ENCODE measurements at places on chromosomes 13 and 19.

- DNase-seq: no peak
These were observed 429.6 kb downstream of the RFC3 start for GRCh38 chr13:34247596-34247995.

DNA sequence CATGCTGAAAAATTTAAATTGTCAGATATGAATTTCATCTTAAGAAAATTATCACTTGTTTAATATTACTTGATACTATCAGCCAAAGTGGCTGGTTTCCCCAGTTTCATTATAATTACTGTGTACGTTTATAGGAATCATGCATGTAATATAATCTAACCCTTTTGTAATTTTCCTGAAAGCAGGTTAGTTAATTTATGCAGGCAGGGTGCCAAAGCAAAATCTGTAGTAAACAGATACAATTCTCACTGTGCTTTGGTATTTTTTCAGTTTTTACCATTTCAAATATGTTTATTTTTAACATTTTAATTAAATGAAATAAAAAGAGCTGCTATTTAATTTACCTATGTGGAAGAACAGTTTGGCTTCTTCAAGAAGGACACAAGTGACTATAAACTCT is 1227.5 kb upstream of the MIR17HG start:
- DNase-seq: no peak

DNA sequence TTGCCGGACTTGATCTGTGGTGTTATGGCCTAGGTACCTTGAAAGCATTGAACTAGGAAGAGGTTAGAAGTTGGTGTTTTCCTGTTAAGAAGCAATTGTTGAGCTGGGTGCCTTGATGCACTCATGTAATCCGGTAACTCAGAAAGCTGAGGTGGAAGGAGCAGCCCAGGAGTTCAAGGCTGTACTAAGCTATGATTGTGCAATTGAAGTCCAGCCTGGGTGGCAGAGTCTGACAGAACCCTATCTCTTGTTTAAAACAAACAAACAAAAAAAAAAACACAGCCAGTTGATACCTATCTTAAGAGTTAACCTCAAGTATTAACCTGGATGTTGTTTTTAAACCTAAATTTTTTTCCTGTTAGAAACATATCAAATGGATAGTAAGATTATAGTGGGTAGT is 19.3 kb downstream of the SAFB start:
- peak; percentile 46 for DNase-seq

GRCh38 chr13:113292021-113292862 is 4.8 kb upstream of the LAMP1 start:
- peak; percentile 34 for DNase-seq

- DNase-seq: peak; percentile 32
These were observed at the start of gene ETHE1 for GRCh38 chr19:43526884-43527859. ETHE1 (minus strand) TSS chr19:43527201; CDS start chr19:43527177, 24 bp downstream.

GRCh38 chr19:38660724-38661123 is 13.3 kb downstream of the ACTN4 start:
- DNase-seq: no peak

DNA sequence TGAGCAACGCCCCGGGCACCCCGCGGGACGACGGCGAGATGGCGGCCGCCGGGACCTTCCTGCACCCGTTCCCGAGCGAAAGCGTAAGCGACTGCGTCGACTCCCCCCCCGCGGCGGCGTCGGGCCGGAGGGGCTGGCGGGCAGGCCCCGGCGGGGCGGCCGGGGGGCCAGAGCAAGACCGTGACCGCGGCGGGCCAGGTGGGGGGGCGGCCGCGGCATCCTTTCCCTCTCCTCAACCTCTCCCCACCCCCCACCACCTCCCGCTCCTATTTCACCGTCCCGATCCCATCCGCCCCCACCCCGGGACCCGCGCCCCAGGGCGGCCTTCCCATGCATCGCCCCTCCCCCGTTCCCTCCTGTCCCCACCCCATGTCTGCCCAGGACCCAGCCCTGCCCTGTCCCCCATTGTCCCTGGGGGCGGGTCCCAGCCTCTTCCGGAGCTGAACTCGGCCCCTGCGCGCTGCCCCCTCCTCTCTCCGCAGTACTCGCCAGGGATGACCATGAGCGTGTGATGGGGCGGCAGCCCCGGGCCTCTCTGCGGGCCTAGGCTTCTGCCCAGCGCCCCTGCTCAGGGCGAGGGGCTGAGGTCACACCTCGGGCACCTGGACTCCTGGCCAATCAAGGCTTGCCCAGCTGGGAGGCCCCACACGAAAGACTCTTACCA is 4.1 kb downstream of the ISYNA1 start:
- DNase-seq: no peak

GRCh38 chr13:99406799-99407201 is 94.5 kb upstream of the TM9SF2 start:
- peak; percentile 25 for DNase-seq

GRCh38 chr13:73948848-73949529 is 185.2 kb downstream of the KLF12 start:
- DNase-seq: no peak

DNA sequence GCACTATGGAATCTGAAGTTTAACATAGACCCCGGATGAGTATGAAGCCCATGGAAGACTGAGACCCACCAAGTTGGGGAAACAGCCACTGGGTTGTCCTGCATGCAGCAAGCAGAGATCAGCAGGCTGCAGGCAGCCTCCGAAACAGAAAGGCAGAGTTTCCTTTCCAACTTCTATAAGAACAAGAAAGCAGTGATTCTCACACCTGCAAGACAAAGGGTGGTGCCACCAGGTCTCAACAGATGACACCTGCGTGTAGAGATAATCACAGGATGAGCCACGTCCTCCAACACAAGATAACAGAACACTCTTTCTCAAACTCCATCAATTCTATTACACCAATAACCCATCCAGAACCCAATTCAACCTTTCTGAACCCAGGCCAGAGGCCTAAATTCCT is 457.9 kb downstream of the FOXO1 start:
- DNase-seq: no peak

DNA sequence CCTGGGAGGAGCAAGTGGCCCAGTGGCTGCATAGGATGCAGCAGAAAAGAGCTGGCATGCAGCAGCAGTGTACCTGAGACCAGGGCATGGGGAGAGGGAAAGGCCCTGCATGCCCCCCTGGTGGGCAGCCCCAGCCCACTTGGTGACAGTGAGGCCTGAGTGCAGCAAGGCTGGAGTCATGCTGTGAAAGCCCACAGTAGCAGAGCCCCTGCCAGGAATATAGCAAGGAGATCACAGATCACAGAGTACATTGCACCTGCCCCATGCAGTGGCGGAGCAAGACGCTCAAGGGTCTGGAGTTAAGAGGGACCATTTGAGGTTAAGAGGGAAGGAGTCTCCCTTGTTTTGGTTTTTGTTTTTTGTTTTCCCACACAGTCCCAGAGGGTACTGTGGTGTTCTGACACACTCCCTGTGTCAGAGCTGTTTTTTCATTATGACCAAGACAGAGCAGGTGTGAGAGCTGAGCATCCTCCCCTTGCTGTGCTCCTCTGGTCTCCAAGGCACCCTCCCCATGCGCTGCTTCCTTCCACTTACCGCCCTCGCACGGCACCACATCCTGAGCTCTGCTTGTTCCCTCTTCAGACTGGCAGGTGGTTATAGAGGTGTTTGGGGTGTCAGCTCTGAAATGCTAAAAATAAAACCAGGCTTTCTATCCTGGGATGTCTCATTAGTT is 85.0 kb upstream of the UBL3 start:
- no peak for DNase-seq

GRCh38 chr19:39695759-39696158 is 8.5 kb upstream of the LGALS14 start:
- DNase-seq: no peak

DNA sequence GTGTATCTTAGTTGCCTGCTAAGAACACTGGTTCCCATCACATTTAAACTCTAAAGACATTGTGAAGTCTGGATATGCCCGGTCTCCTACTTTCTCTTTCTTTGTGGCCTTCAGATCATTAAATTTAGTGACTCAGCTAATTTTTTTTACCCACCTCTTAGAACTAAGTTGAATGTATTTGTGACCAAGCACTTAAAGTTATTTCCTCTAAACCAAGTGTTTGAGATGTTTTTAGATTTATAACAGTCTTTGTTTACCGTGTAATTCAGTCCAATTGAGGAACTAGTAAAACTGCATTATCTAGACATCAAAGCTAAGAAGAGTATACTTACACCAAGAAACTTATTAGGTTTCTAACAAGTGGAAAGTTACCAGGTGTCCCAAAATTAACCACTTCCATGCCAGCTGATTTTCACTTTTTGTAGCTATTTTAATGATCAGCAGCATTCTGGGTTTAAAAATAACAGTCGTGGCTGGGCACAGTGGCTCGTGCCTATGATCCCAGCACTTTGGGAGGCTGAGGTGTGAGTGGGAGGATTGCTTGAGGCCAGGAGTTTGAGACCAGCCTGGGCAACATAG is 53.1 kb downstream of the ARHGAP35 start:
- DNase-seq: peak; percentile 47

- DNase-seq: peak; percentile 49
These were observed 54.9 kb downstream of the COLGALT1 start for GRCh38 chr19:17610384-17610783.

- DNase-seq: no peak
These were observed 12.2 kb downstream of the SPPL2B start for GRCh38 chr19:2340496-2341243.

DNA sequence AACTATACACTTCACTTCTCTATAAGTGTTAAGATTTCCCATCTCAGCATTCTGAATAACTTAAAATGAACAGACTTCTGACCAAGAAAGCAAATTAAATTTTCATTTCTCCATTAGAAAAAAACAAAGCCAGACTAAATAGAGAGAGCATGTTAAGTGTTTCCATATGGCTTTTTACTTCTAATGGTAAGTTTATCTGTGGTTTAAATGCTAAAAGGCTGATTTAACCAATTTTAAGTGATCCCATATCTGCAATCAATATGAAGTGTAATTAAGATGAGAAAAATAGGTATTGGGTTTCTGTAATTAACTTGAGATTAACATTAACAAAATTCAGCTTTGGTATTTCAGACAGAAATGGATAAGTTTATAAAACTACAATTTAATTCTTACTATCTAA is 107.8 kb downstream of the ELF1 start:
- DNase-seq: no peak

GRCh38 chr13:41401366-41401765 is 56.0 kb upstream of the RGCC start:
- DNase-seq: no peak

GRCh38 chr13:67841071-67841470 is 610.9 kb upstream of the PCDH9 start:
- no peak for DNase-seq

DNA sequence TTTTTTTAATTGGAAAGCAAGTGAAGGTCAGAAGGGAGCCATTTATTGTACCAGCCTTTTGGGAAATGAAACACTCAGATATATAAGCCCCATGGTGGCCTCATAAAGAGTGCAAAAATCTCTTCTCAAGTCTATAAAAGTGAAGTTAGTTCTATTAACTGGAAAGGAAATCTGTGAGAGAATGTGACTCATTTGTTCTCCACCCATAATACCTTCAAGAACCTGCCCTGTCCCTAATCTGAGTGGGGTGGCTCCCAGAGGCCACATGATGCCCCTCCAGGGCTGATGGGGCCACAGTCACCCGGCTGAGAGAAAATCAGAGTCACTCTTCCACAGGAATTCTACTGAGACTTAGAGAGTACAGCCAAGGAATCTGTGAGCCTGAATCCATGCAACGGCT is 65.8 kb upstream of the SERP2 start:
- DNase-seq: no peak

DNA sequence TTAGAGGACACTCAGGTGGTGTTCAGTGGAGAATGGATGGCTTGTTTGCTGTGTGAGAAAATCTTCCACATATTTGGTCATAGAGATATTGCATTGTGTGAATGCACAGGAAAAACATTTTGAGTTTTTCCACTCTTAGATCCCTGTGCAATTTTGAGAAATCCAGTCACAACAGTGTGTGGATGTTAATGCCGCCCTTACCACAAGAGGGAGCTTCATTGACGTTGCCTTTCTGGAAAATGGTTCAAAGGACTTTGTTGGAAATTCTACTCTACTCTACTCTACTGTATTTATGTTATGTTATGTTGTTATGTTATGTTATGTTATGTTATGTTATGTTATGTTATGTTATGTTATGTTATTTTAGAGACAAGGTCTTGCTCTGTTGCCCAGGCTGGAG is 13.4 kb downstream of the ZNF20 start:
- DNase-seq: peak; percentile 26

GRCh38 chr19:14542711-14543328 is 13.4 kb downstream of the TECR start:
- peak; percentile 30 for DNase-seq

DNA sequence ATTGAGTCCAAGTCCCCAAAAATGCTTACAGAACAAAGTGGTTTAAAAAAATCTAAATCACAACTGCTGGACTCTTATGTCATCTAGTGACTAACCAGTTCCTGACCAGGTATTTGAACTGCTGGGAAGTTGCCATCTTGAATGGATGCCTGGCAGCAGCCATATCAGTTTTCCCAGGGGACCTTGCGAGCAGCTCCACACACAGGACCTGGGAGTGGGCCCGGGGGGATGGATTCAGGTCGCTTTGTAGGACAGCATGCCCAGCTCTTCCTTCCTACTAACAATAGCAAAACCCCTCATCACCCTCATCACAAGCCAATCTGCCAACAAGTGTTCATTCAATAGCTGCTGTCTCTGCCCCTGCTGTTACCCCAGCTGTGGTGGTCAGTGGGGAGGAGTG is 65.3 kb downstream of the KCTD15 start:
- no peak for DNase-seq

DNA sequence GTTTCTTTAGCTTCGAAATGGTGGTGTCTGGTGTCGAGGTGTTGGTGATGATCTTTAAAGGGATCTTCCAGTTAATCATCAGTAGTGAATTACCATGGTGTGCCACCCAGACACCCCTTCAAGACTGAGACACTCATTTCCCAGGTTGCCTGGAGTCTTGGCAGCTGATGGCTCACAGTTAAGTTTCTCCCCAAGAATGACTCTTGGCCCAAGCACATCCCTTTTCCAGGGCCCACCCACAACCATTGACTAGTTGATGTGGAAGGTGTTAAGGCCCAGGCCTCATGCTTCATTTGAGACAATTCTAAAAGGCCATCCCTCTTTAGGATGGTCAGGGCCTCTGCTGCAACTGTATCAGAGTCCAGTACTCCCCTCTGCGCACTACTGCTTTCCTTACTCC is 145.5 kb downstream of the FOXO1 start:
- no peak for DNase-seq

- no peak for DNase-seq
These were observed 109.4 kb downstream of the SACS start for GRCh38 chr13:23323946-23324709.

GRCh38 chr13:98004107-98004506 is 50.6 kb downstream of the IPO5 start:
- peak; percentile 89 for DNase-seq

DNA sequence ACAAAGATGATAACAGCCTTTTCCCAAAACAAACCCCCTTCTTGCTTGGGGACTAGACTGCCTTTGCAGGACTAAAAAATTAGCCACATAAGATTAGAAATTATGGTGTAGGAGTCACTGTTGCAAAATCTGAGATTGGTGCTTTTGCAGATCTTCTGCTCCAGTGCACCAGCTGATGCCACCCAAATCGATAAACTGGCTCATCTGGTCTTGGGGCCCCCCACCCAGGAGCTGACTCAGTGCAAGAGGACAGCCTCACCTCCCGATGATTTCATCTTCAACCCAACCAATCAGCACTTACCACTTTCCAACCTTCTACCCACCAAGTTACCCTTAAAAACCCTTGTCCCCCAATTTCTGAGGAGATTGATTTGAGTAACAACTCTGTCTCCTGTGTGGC is 47.1 kb upstream of the PEPD start:
- DNase-seq: no peak

GRCh38 chr13:80242728-80243427 is 98.0 kb downstream of the SPRY2 start:
- DNase-seq: no peak

Data from choroid plexus epithelial cell (primary cell).